ENCODE measurements at places on chromosomes 1 and 21. TPM values are rescaled to one million over a fixed set of nuclear protein-coding genes. Genes with fewer than 3 reads are reported as not detected.

DNA sequence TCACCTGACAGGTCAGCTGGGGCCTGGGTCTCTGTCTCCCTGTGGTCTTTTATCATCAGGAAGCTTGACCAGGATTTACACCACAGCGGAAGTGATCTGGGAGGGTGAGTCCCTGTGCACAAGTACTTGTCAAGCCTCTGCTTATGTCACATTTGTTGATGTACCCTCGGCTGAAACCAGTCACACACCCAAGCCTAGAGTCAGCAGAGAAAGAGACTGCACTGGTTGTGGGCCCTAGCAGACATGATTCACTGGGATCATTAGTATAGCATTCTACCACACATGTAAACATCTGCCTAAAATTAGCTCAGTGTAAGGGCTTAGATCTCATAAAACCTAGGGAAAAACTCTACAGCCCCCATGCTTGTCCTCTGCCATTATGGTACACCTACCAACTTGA lies 79.3 kb upstream of the LAMC2 start:
- no peaks in the 10 kb centered on the region for H3K27me3 ChIP-seq
- H3K36me3 ChIP-seq, result peaks cover 34% of the 10 kb centered on the region
- DNase-seq, result no peak
- H3K27ac ChIP-seq, result peak overlapping the region; percentile 35

- H3K4me1 ChIP-seq, result peaks cover 27% of the 10 kb centered on the region
- H3K27ac ChIP-seq, result peak overlapping the region; percentile 66
- no peaks in the 10 kb centered on the region for H3K27me3 ChIP-seq
- DNase-seq, result peak; percentile 96
- H3K4me3 ChIP-seq, result no peak overlapping the region
These were observed 27.5 kb upstream of the TCEA3 start for GRCh38 chr1:23452011-23452411.

DNA sequence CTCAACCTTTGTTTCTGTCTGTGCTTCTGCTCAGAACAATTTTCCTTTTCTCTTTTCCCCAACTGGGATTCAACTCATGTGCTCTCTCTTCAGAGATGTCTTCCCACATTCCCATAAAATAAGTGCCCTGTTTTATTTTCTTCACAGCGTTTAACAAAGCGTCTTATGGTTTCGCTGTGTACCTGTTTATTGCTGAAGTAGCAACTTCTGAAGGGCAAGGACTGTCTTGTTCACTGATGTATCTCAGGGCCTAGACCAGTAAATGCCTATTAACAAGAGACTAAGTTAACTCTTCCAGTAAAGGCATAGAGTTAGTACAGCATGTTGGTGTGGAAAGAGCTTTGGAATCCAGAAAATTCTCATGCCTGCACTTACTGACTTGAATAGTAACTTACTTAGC lies 42.9 kb upstream of the MPZL1 start:
- H3K27me3 ChIP-seq, result no peaks in the 10 kb centered on the region
- peaks cover 13% of the 10 kb centered on the region for H3K4me1 ChIP-seq
- H3K36me3 ChIP-seq, result no peaks in the 10 kb centered on the region
- no peak overlapping the region for H3K27ac ChIP-seq
- no peak for DNase-seq

GRCh38 chr21:31753949-31754707 lies 22.2 kb upstream of the SCAF4 start:
- no peaks in the 10 kb centered on the region for H3K4me1 ChIP-seq
- H3K4me3 ChIP-seq, result no peak overlapping the region
- no peak overlapping the region for H3K27ac ChIP-seq
- no peaks in the 10 kb centered on the region for H3K36me3 ChIP-seq

DNA sequence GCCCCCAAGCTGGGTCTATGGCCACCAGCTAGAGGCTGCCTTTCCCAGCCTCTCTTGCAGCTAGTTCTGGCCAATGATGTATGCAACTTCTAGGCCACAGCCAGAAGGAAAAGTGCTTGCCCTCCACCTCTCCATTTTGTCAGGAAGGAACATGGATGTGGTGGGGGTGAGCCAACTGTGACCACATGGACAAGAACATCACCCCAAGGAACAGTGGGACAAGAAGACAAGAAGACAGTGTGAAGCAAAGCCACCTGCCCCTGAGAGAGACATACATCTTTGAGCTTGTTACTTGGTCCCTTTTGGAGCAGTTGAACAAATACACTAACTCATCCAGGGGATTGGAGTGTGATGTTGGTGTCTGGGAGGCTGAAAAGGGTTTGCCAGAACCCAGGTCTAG lies 105.8 kb upstream of the EDN2 start:
- no peak overlapping the region for H3K27ac ChIP-seq
- H3K36me3 ChIP-seq, result no peaks in the 10 kb centered on the region
- no peaks in the 10 kb centered on the region for H3K27me3 ChIP-seq
- peak; percentile 9 for DNase-seq
- no peaks in the 10 kb centered on the region for H3K4me1 ChIP-seq

DNA sequence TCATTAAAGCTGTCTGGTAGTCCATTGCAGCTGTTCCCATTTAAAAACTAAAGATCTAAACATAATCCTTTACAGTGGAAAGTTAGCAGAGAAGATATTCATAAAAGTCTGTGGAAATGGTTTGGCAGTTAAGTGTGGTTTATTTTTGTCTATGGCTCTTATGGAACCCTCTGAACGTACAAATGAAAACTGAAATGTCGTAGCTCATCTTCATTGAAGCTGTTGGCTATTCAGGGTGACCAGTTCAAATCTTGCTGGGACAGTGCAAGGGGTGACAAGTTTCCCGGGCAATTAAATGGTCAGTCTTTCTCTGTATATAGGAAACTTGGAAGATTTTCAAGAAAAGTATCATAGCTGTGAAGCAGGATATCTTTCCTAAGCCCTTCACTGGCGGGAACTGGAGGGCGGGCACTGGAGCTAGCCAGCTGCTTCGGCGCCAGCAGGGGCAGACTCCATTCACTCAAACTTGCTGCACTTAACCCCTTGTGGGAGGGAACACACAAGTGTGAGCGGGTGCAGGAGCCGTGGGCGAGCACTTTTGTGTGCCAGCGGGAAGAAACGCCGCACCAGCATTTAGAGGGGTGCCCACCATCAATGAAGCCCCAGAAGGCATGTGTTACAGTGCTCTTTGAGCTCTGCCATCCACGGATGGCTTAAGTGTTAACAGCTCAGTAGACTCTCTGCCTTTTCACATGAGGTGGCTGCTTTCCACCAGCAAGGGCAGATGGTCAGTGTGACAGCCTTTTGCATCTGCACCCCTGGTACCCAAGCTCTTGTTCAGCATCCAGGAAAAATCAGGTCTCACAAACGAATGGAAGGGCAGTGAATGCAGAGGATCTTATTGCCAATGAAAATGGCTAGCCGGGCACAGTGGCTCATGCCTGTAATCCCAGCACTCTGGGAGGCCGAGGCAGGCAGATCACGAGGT lies 232.1 kb upstream of the KAZN start:
- H3K27ac ChIP-seq, result peak overlapping the region; percentile 28
- peak; percentile 79 for DNase-seq
- no peak overlapping the region for H3K4me3 ChIP-seq
- no peaks in the 10 kb centered on the region for H3K4me1 ChIP-seq

DNA sequence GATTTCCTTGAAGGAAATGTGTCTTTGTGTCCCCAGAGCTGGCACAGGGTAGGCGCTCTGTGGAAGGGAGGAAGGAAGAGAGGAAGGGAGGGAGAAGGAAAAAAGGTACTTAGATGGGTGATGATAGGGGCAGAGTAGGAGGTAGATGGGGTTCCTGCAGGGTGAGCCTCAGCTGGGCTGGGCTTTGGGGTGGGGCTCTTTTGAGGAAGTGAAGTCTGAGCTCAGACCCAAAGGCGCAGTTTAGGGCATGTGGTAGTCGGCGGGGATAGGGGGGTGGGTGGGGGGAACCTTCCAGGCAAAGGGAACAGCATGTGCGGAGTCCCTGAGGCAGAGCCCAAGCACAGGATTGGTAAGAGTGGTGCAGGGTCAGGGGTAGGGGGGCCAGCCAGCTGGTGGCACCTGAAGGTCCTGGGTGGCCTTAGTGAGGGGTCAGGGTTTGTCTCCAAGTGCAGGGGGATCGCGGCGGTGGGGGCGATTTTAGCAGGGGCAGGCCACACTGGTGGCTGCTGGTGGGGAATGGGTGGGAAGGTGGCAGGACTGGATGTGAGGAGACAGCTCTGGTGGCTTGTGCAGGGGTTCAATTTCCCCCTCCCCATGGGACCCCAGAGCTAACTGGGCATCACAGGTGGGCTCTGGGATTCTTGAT lies 8.4 kb upstream of the HTR6 start:
- DNase-seq, result no peak
- H3K4me3 ChIP-seq, result no peak overlapping the region
- no peak overlapping the region for H3K27ac ChIP-seq
- no peaks in the 10 kb centered on the region for H3K27me3 ChIP-seq
- H3K4me1 ChIP-seq, result peaks cover 45% of the 10 kb centered on the region

DNA sequence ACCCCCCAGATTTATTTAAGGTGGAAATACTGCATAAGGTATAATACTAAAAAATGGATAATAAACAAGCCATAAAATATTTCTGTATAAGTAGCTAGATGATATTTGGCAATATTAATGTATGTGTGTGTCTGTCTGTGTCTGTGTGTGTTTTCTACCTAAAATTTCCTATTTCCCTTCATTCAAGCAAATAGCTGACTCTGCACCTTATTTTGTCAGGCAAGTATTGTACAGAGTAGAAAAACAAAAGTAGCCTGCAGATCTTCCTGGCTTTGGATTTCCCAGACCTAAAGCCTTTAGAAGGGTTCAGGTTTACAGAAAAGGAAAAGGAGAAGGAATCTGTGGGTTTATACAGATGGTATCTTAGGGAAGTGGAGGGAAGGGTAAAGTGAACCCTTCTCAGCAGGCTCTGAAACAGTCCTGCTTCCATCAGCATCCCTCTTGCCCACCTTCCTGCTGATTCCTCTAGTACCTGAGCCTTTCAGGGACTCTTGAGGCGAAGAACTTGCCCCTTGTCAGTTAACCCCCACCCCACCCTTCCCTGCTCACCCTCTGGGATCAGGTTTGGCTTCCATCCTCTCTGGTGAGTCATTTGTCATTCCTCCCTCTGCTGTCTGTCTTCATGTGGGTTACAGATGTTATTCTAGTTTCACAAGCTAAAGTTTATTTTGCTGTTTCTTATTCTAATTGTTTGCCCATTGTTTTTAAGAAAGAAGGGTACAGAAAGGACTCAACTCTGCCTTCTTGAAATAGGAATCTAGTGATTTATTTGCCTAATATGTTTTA lies 21.7 kb upstream of the RGS16 start:
- DNase-seq, result no peak
- H3K27ac ChIP-seq, result no peak overlapping the region
- H3K4me3 ChIP-seq, result no peak overlapping the region
- H3K36me3 ChIP-seq, result no peaks in the 10 kb centered on the region
- H3K27me3 ChIP-seq, result no peaks in the 10 kb centered on the region
- no peaks in the 10 kb centered on the region for H3K4me1 ChIP-seq

DNA sequence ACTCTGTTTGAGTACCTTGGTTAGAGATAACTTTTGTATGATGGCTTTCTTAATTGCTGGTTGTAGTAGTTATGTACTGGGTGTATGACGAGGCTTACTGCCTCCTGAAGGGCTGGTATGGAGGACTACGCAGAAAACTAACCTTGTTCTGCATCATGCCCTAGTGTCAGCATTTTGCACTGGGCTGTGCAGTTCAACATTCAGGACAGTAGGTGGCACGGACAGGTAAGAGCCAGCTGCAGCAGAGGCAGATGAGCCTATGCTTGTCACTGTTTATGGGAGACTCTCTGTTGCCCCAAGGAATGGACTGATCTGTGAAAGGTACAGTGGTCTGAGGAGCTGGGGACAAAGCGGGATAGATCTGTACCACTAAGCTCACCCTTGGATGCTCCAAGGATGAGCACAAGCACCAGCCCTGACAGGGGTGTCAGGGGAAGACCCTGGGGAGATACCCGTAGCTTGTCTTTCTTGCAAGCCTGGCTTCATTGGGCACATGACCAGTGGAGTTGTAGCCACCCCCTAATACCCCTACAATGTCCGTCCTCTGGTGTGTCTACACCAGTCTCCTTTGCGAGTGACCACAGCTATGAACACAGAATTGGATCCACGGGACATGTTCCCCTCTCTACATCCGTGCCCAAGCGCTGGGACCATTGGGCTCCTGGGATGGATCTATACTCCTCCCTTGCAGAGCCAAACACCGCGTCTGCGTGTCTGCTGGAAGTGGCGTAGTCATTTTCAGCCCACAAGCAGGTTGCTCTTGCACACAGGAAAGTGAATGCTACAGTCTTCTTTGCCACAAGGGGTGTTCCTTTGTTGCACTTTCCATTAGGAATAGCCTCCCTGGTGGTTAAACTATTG lies 51.1 kb upstream of the CFHR3 start:
- peak; percentile 64 for DNase-seq
- no peaks in the 10 kb centered on the region for H3K27me3 ChIP-seq
- no peak overlapping the region for H3K4me3 ChIP-seq
- no peaks in the 10 kb centered on the region for H3K4me1 ChIP-seq

DNA sequence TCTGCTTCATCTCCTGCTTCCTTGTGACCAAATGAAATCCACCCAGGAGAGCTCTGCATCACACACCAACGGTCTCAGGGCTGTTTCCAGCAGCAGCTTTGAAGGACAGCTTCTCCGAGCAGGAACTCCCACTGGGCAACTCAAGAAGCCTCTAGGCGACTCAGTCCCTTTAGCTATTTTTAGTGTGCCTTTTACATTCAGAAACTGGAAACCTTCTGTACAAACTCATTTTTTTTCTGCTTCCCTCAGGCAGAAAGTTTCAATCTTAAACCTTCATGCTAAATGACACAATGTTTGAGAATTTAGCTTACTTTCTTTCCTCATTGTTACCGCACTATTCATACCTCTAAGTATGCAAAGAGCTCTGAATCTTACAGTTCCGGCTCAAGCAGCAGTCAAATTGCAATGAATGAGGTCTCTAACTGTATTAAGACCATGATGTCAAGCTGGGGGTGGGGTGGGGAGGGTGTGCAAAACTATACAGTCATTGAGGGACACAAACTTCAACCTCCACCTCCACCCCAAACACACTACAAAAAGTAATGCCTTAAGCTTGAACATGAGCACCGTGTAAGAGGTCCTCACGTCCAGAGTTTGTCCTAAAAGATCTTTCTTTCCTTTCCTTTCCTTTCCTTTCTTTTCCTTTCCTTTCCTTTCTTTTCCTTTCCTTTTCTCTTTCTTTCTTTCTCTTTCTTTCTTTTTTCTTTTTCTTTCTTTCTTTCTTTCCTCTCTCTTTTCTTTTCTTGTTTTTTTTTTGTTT lies 16.4 kb upstream of the TARBP1 start:
- H3K4me1 ChIP-seq, result peaks cover 23% of the 10 kb centered on the region
- H3K36me3 ChIP-seq, result no peaks in the 10 kb centered on the region
- no peaks in the 10 kb centered on the region for H3K27me3 ChIP-seq
- H3K27ac ChIP-seq, result peak overlapping the region; percentile 30
- DNase-seq, result no peak
- H3K4me3 ChIP-seq, result no peak overlapping the region

- H3K36me3 ChIP-seq, result peaks cover 19% of the 10 kb centered on the region
- H3K4me3 ChIP-seq, result no peak overlapping the region
- H3K27me3 ChIP-seq, result no peaks in the 10 kb centered on the region
- H3K27ac ChIP-seq, result no peak overlapping the region
- peaks cover 15% of the 10 kb centered on the region for H3K4me1 ChIP-seq
- peak; percentile 19 for DNase-seq
These were observed 1.4 kb downstream of the ORC1 start for GRCh38 chr1:52402860-52403240.

Gene RYR2
- 16.5 TPM for total RNA-seq

Gene UBE2U
- total RNA-seq, result not detected

Gene AADACL3
- total RNA-seq, result not detected

Gene NCAM2
- total RNA-seq, result 0.58 TPM

Gene TLR5
- total RNA-seq, result 7.2 TPM

Gene BRINP3
- not detected for total RNA-seq

Gene INTS7
- total RNA-seq, result 18.2 TPM

Gene L1TD1
- total RNA-seq, result 2.2 TPM

Gene NHLH1
- total RNA-seq, result not detected

Gene SHE
- 0.87 TPM for total RNA-seq

Gene OR2T10
- not detected for total RNA-seq
